ENCODE measurements at places on chromosomes 13 and 19. TPM values are rescaled to one million over a fixed set of nuclear protein-coding genes. Genes with fewer than 3 reads are reported as not detected.

CALR3 gene
- polyA plus RNA-seq, result not detected

GRCh38 chr13:44306371-44307192, 67.0 kb upstream of the SERP2 start:
- DNase-seq, result peak; percentile 76

DNA sequence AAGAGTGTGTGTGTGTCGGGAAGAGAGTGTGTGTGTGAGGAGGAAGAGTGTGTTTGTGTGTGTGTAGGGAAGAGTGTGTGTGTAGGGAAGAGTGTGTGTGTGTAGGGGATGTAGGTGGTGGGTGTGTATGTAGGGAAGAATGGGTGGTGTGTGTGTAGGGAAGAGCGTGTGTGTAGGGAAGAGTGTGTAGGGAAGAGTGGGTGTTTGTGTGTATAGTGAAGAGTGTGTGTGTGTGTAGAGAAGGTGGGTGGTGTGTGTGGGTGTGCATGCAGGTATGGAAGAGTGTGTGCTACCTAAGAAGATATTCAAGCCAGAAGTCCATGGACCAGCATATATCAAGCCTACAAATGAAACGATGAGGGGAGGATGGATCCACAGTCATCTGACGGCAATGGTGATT, 265.8 kb downstream of the FGF9 start:
- DNase-seq, result no peak

- no peak for DNase-seq
These were observed 38.9 kb downstream of the PARP4 start for GRCh38 chr13:24473686-24474085.

- peak; percentile 77 for DNase-seq
These were observed 76.6 kb upstream of the KLF12 start for GRCh38 chr13:74210693-74211393.

DNA sequence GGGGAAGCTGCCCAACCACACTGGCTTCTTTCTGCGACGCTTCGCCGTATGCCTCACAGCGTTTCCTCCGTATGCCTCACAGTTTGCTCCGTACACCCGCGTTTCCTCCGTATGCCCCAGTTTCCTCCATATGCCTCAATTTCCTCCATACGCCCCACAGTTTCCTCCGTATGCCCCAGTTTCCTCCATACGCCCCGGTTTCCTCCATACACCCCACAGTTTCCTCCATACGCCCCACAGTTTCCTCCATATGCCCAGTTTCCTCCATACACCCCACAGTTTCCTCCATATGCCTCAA, 22.6 kb downstream of the GAS6 start:
- DNase-seq, result no peak

DNA sequence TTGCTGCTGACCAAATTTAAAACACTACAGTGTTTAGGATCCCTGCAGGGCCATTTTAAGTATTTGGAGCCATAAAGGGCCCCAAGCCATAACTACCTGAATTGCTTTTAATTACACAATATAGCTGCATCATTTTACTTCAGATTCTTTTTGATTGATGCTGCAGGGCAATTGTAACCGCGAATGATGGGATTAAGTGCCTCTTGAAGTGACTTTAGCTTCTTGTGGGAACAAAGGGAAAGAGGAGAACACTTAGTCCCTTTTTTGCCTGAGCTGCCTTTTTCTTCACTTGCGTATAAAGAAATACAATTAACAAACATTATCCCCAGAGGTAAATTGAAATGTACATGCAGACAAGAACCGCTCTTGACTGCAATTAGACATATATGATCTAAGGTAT, 228.5 kb downstream of the ZIC5 start:
- no peak for DNase-seq

GRCh38 chr19:35718345-35719041, 690 bp downstream of the KMT2B start:
- DNase-seq, result no peak
